ENCODE measurements at places on chromosomes 5 and 9.

GRCh38 chr9:133008406-133008805, 22.4 kb upstream of the GTF3C5 start:
- DNase-seq, result no peak

DNA sequence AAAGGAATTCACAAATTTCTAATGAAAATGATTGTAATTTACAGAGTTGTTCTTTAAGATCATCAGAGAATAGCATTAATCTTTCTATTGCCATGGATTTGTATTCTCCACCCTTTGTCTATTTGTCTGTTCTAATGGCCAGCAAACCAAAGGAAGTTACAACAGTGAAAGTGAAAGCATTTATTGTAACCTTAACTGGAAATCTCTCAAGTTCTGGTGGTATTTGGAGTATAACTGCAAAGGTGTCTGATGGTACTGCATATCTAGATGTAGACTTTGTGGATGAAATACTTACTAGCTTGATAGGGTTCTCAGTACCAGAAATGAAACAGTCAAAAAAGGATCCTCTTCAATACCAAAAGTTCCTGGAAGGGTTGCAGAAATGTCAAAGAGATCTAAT, 21.7 kb downstream of the RMI1 start:
- no peak for DNase-seq

- no peak for DNase-seq
Measured at GRCh38 chr9:130908146-130908877, 11.7 kb upstream of the QRFP start.

DNA sequence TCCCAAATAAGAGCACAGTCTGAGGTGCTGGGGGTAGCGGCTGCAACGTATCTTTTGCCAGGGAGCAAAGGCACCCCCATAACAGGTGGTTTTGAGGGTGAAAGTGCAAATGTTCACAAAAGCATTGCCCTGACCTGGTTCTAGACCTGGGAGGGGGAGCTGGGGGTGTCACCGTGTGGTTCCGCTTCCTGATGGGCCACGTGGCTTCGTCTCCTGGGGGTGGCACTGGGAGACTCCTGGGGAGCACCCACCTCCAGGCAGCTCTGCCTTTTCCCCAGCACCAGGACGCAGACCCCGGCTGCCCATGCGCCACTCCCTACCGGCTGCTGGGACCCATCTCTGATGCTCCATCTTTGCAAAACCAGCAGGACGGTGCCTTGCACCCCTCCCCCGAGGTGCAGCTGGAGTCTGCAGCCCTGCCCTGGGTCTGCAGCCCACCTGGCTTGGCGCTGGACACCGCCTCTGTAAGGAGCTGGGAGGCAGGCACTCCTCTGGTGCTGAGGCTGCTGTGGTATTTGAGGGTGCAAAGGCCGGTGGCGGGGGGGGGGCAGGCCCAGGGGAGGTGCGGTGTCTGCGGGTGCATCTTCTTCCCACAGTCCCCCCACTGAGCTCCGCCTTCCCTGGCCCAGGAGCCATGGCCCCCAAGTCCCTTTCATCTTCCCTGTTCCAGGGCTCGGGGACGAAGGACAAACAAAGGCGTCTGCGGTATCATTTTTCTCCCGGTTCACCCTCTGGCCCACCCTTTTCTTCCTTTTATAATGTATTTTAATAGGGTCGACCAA, 29.8 kb upstream of the RXRA start:
- no peak for DNase-seq

DNA sequence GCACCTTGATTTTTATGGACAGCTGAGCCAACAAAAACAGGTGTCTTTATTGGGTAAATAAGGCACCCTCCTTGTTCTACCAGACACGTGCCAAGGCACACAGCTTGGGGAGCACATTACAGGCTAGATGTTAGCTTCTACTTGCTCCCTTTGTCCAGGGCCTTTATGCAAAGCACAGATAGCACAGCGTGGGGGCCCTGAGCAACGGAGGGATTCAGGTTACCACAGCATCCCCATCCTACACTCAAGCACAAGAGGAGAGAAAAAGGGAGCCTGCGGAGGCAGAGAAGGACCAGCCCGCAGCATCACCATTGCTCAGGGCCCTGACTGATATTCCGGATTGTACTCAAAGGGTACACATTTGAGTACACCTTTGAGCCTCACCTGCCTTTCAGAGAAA, 181.7 kb upstream of the KIF2A start:
- DNase-seq, result no peak

- DNase-seq, result no peak
Measured at GRCh38 chr9:129494113-129494789, 126.7 kb downstream of the C9orf50 start.

- DNase-seq, result no peak
Measured at GRCh38 chr5:80170117-80170535, 85.7 kb downstream of the SERINC5 start.

- no peak for DNase-seq
Measured at GRCh38 chr5:142860270-142860669, 90.1 kb downstream of the ARHGAP26 start.
